ENCODE measurements at places on chromosomes 6 and 20. TPM values are rescaled to one million over a fixed set of nuclear protein-coding genes. Genes with fewer than 3 reads are reported as not detected.

GRCh38 chr20:48816282-48817205 lies 11.3 kb downstream of the PREX1 start:
- DNase-seq = no peak
- peaks cover 4% of the 10 kb centered on the region for H3K36me3 ChIP-seq
- peaks cover 98% of the 10 kb centered on the region for H3K4me1 ChIP-seq
- peak overlapping the region; percentile 75 for H3K27ac ChIP-seq
- no peaks in the 10 kb centered on the region for H3K27me3 ChIP-seq

CDH4 gene
- polyA plus RNA-seq = 1.1 TPM

- peaks cover 60% of the 10 kb centered on the region for H3K4me1 ChIP-seq
- peak; percentile 58 for DNase-seq
- H3K27me3 ChIP-seq = no peaks in the 10 kb centered on the region
- H3K27ac ChIP-seq = peak overlapping the region; percentile 76
Measured at GRCh38 chr6:31399589-31400466, 3.6 kb upstream of the MICA start.

MLIP gene
- not detected for polyA plus RNA-seq

GRCh38 chr6:80181352-80182081 lies 75.0 kb downstream of the BCKDHB start:
- H3K27ac ChIP-seq = no peak overlapping the region
- no peak overlapping the region for H3K4me3 ChIP-seq
- H3K27me3 ChIP-seq = no peaks in the 10 kb centered on the region
- no peaks in the 10 kb centered on the region for H3K36me3 ChIP-seq
- H3K4me1 ChIP-seq = no peaks in the 10 kb centered on the region

GRCh38 chr6:159152041-159152440 lies 17.2 kb upstream of the FNDC1 start:
- H3K27ac ChIP-seq = no peak overlapping the region
- H3K4me1 ChIP-seq = no peaks in the 10 kb centered on the region
- no peak overlapping the region for H3K4me3 ChIP-seq
- no peak for DNase-seq
- no peaks in the 10 kb centered on the region for H3K36me3 ChIP-seq
- H3K27me3 ChIP-seq = no peaks in the 10 kb centered on the region

RAET1L gene
- not detected for polyA plus RNA-seq

BACH2 gene
- 7.2 TPM for polyA plus RNA-seq

GRCh38 chr6:35258336-35258735 lies 1.2 kb upstream of the ZNF76 start:
- H3K4me3 ChIP-seq = peak overlapping the region; percentile 76
- H3K4me1 ChIP-seq = peaks cover 46% of the 10 kb centered on the region

DNA sequence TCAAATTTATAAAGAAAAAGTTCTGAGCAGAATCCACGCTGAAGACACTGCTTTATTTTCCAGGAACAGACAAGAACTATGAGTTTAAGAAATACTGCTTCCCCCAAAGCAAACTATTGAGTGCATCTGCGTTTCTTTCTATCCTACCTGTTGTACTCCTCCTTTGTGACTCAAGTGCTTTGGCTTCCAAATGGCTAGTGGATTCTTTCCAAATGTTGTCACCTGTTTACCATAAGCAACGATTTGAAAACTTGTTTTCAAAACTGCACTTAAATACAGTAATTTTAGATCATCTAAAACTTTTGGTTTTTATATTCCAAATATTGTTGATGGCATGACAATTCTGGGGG lies 9.5 kb downstream of the PXDC1 start:
- H3K4me3 ChIP-seq = no peak overlapping the region
- H3K27me3 ChIP-seq = no peaks in the 10 kb centered on the region
- no peak overlapping the region for H3K27ac ChIP-seq

DNA sequence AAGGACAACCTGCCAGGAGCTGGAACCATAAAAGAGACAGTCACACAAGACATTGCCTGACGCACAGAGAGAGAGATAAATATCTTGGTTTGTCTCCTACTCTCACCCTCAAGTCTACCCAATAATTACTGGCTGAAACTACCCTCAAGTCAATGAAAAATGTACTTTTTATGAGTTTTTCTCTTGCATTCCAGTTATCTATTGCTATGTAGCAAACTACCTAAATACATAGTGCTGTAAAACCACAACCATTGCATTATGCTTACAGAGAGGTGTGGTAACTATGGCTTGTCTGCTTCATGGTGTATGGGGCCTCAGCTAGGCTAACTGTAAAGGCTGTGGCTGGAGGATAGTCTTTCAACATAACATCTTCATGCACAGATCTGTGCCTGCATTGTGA lies 247.8 kb downstream of the HAO1 start:
- DNase-seq = no peak
- no peaks in the 10 kb centered on the region for H3K4me1 ChIP-seq
- no peaks in the 10 kb centered on the region for H3K27me3 ChIP-seq
- H3K4me3 ChIP-seq = no peak overlapping the region
- H3K36me3 ChIP-seq = no peaks in the 10 kb centered on the region

DNA sequence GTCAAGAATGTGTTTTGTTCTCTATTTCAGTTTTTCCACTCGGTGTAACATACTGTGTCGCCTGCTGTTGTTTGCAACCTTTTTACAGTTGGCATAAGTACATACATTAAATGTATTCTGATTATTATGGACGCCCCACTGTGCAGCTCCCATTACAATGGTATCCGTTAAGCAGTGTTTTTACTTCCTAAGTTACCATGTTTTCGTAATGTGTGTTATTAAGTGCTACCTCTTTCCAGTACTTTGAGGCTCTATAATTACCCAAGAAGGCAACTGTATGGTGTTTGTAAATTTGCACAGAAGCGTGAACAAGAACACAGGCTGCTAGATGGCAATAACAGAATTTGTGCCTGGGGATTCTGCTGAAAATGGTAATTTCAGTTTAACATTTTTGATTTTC lies 568.0 kb upstream of the MARCKS start:
- H3K36me3 ChIP-seq = no peaks in the 10 kb centered on the region
- H3K27ac ChIP-seq = no peak overlapping the region
- no peak overlapping the region for H3K4me3 ChIP-seq

- no peak overlapping the region for H3K27ac ChIP-seq
- no peaks in the 10 kb centered on the region for H3K27me3 ChIP-seq
- peaks cover 6% of the 10 kb centered on the region for H3K4me1 ChIP-seq
- H3K4me3 ChIP-seq = no peak overlapping the region
Measured at GRCh38 chr6:155181498-155181897, 82.3 kb upstream of the CLDN20 start.

- no peak for DNase-seq
- no peaks in the 10 kb centered on the region for H3K36me3 ChIP-seq
- H3K27me3 ChIP-seq = no peaks in the 10 kb centered on the region
- H3K4me3 ChIP-seq = no peak overlapping the region
- H3K4me1 ChIP-seq = no peaks in the 10 kb centered on the region
- no peak overlapping the region for H3K27ac ChIP-seq
Measured at GRCh38 chr6:32224696-32225095, 829 bp upstream of the NOTCH4 start.

CRNKL1 gene
- 16.1 TPM for polyA plus RNA-seq

SOX18 gene
- not detected for polyA plus RNA-seq

DNA sequence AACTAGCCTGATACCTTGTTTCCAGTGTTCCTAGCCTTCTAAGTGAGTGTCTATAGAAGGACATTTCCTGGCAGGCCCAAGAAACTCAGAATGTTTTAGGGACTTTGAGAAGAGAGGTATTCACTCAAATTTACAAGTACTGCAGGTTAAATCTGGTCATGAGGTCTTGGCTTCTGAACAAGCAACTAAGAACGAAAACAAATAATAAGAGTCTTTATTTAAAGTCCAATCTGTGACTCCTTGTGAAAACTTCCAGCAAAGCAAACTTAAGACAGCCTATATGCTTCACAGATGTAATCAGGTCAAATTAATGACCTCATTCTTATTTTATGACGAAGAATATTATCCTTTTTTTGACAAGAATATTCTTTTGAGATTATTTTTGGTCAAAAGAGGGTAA lies 79.4 kb upstream of the PRSS16 start:
- no peak overlapping the region for H3K27ac ChIP-seq
- no peak for DNase-seq
- no peak overlapping the region for H3K4me3 ChIP-seq
- no peaks in the 10 kb centered on the region for H3K27me3 ChIP-seq
- no peaks in the 10 kb centered on the region for H3K36me3 ChIP-seq

- no peak overlapping the region for H3K27ac ChIP-seq
- H3K4me3 ChIP-seq = no peak overlapping the region
- no peaks in the 10 kb centered on the region for H3K36me3 ChIP-seq
- no peaks in the 10 kb centered on the region for H3K4me1 ChIP-seq
- H3K27me3 ChIP-seq = no peaks in the 10 kb centered on the region
- no peak for DNase-seq
Measured at GRCh38 chr6:169034516-169035167, 219.0 kb downstream of the THBS2 start.

GRCh38 chr20:1283522-1284510 lies 17.7 kb downstream of the SNPH start:
- no peaks in the 10 kb centered on the region for H3K27me3 ChIP-seq
- H3K27ac ChIP-seq = no peak overlapping the region
- DNase-seq = no peak
- H3K36me3 ChIP-seq = no peaks in the 10 kb centered on the region
- H3K4me1 ChIP-seq = peaks cover 26% of the 10 kb centered on the region
- H3K4me3 ChIP-seq = no peak overlapping the region

DNA sequence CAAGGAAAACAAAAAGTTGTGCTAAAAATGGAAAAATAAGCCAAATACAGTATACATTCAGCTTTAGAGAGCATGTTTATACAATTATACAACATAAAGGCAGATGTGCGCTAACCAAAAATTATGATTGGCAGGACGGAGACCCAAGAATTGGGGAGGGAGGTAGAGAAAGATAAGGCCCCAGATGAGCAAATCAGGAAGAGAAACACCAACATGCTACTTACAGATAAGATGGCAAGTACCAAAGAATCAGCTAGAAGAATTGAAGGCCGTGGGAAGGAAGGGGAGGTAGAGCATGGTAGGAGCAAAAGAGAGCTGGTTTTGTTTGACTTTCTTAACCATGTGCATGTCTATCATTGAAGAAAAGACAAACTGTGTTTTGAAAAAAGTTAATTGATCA lies 45.4 kb downstream of the PRND start:
- no peak overlapping the region for H3K27ac ChIP-seq
- DNase-seq = no peak
- no peaks in the 10 kb centered on the region for H3K27me3 ChIP-seq
- no peaks in the 10 kb centered on the region for H3K4me1 ChIP-seq
- H3K36me3 ChIP-seq = no peaks in the 10 kb centered on the region

- no peaks in the 10 kb centered on the region for H3K27me3 ChIP-seq
- H3K36me3 ChIP-seq = no peaks in the 10 kb centered on the region
- H3K27ac ChIP-seq = no peak overlapping the region
- no peaks in the 10 kb centered on the region for H3K4me1 ChIP-seq
Measured at GRCh38 chr20:32631933-32632460, 41.7 kb downstream of the C20orf203 start.

GRCh38 chr6:163739408-163739725 lies 324.8 kb downstream of the QKI start:
- no peak overlapping the region for H3K4me3 ChIP-seq
- H3K27ac ChIP-seq = no peak overlapping the region
- H3K36me3 ChIP-seq = no peaks in the 10 kb centered on the region

DNA sequence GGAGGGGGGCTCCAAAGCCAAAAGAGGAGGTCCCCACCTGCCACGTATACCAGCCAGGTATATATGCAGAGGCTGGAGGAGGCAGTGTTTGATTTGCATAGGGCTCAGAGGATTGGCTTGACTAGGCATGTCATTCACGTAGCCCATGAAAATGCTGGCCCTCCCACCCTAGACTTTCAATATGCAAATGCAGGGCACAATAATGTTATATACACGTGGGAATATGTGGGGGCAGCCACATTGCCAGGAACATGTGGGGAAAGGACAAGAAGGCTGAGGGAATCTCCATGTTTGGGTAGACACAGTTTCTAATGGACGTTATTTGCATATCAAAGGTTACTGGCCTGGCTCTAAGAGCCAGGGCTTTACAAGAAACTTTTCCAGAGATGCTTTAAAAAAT lies 301.8 kb downstream of the FARS2 start:
- no peaks in the 10 kb centered on the region for H3K36me3 ChIP-seq
- no peak for DNase-seq
- H3K27ac ChIP-seq = no peak overlapping the region
- H3K27me3 ChIP-seq = no peaks in the 10 kb centered on the region
- H3K4me3 ChIP-seq = no peak overlapping the region

- H3K27me3 ChIP-seq = no peaks in the 10 kb centered on the region
- no peak for DNase-seq
- no peaks in the 10 kb centered on the region for H3K36me3 ChIP-seq
- H3K27ac ChIP-seq = no peak overlapping the region
- no peak overlapping the region for H3K4me3 ChIP-seq
- H3K4me1 ChIP-seq = no peaks in the 10 kb centered on the region
Measured at GRCh38 chr6:87858440-87858839, 156.4 kb upstream of the AKIRIN2 start.

CCDC170 gene
- not detected for polyA plus RNA-seq

DNA sequence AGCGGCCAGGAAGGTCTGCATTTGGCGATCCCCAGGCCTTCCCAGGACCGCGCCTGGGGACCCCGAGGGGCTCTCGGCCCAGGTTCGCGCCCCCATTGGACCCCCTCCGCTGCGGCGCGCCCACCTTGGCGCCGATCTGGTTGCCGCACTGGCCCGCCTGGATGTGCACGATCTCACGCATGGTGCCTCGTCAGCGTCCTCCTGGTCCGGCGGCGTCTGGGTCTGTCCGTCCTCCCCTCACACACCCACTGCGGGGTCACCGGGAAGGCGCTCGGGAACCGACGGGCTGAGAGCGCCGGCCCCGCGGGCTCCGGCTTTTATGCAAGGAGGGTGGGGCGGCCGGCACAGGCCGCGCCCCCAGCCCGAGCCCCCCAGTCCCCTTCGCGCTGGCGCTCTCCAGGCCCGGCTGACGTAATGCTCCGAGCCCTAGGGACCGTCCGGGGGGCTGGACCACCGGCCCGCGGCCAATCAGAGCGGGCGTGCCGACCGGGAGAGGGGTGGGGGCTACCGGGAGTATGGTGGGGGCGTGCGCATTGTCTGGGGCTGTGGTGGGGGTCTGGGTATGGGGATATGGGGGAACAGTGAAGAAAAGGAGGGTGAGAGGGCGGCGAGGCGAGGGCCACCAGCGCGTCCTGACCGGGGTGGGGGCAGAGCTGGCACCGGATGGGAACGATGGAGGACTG lies at the start of gene TUBB2B:
TUBB2B (minus strand) TSS at position 291 of the 683 bp plus-strand sequence; CDS start at position 181, 110 bp downstream.
- H3K36me3 ChIP-seq = no peaks in the 10 kb centered on the region
- H3K4me1 ChIP-seq = peaks cover 57% of the 10 kb centered on the region

DNA sequence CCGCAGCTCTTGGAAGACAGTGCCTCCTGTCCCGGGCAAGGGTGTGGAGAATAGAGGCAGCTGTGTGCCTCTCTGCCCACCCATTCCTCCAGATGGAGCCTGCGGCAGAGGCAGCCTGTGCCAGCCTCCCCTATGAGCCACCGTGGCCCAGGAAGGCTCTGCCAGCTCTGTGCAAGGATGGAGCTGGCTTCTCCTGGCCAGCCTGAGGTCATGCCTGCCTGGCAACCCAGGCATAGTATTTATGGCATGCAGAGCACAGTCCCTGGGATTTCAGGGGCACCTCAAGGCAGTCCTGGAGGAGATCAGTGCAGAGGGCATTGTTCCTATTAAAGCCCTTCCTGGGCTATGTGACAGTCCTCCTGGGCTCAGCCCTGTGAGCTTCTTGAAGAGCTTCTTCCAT lies 1.5 kb downstream of the EPB41L1 start:
- H3K4me1 ChIP-seq = peaks cover 6% of the 10 kb centered on the region
- no peak overlapping the region for H3K27ac ChIP-seq
- no peak for DNase-seq
- H3K36me3 ChIP-seq = no peaks in the 10 kb centered on the region
- peaks cover 15% of the 10 kb centered on the region for H3K27me3 ChIP-seq

CST5 gene
- polyA plus RNA-seq = not detected
